ENCODE measurements at places on chromosomes 4 and X.

DNA sequence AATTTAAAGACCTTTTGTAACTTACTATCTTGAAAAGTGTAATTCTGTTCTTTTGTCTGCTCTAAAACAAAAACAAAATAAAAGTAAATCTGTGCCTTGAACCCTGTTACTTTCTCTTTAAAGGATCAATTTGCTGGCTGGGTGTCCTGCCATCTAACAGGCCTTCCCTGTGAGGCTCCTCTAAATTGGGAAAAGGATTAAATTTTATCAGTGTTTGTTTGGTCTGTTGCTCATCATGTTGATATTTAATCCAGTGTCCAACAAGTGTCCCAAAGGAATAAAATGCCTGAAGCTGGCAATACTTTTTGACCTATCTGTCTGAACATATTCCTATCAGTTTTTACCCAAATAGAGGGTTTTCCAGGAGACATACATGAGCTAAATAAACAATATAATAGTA is 688.7 kb downstream of the IL1RAPL1 start:
- no peak for DNase-seq

DNA sequence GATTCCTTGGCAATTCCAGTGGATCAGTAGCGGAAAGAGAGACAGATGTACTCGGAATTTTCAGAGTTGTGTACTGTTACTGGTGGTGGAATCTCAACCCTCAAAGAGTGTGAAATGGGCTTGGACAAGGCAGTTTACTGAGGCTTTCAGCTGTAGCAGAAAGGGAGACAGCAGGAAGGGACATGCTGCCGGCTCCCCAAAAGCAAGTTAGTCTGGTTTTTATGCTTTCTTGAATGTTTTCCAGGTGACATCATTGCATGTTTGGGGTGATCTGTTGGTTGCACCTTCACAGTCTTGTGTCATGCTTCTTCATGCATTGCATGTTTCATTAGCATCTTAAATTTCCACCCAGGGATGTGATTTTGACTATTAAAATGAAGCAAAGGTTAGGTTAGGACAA is 1282.2 kb downstream of the ADGRL3 start:
- no peak for DNase-seq

- DNase-seq = no peak
Observed at GRCh38 chrX:19889582-19890342, 2.4 kb upstream of the SH3KBP1 start.

DNA sequence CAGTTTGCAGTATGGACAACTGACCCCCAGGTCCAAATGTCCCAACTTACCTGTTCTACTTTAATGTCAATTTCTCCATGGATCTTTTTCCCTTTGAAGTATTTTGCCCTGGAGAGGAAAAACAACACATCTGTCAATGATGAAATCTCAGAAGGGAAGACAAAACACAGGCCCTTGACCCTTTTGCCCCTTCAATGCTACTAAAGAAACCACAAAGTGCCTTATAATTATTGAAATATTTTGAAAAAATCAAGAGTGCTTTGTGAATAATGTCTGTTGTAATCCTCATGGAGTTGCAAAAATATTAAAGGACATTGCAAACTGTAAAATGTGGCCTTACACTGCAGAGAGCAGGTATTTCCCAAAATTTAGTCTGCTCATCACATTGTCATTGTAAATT is 12.6 kb downstream of the SYN1 start:
- DNase-seq = no peak

Measured in stimulated activated CD8-positive, alpha-beta memory T cell treated with anti-CD3 and anti-CD28 coated beads, Interleukin-4, amount 100 ng/mL, for 1 hour (primary cell).